ENCODE measurements at places on chromosomes 7 and 10.

- DNase-seq = no peak
Measured at GRCh38 chr10:80784695-80785094, 247.0 kb downstream of the SH2D4B start.

GRCh38 chr7:113083816-113084495 is 2.7 kb downstream of the GPR85 start:
- no peak for DNase-seq

- no peak for DNase-seq
Measured at GRCh38 chr7:66522518-66522917, 106.2 kb upstream of the KCTD7 start.

DNA sequence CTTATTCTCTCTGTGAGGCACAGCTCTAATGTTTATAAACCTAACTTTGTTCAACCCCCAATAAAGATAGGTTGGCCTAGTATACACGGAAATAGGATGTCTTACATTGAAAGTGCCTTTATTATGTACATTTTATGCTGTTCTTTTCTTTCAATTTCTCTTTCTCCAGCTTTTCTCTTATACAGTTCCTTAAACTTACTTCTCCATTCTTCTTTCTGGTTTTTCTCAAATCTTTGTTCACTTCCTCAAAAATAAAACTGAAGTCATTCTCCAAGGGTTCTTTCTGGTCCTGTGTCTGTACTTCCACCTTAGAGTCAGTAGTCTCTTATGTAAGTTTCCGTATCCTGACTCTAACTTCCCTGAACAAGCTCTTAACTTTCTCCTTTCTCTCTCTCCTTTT is 29.2 kb upstream of the NAMPT start:
- DNase-seq = no peak

GRCh38 chr7:38181111-38181510 is 3.1 kb downstream of the STARD3NL start:
- DNase-seq = no peak

- DNase-seq = no peak
Measured at GRCh38 chr7:101812595-101812994, 4.8 kb upstream of the CUX1 start.

GRCh38 chr7:95619921-95620320 is 23.6 kb upstream of the PDK4 start:
- no peak for DNase-seq

DNA sequence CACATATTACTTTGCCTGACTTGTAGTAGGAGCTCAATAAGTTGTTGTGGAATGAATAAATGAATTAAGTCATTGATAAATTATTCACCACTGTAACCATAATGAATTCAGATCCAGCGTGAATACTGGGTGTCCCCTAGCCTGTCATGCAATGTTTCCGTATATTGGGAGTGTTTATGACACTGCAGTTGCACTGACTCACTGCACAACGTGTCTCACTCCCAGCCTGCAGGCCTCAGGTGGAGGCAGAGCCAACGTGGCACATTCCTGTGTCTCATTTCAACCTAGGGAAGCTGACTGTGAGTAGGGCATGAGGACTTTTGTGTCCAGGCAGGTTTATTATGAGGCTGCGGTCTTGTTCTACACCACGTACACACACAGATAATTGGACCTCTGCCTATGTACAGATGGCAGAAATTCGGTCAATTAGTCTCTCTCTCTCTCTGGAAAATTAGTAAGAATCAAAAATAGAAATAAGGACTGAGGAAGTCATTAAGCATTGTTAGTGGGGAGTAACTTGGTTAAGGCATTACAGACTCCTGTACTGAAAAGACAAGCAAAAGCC is 299.1 kb upstream of the IGFBP3 start:
- DNase-seq = no peak

DNA sequence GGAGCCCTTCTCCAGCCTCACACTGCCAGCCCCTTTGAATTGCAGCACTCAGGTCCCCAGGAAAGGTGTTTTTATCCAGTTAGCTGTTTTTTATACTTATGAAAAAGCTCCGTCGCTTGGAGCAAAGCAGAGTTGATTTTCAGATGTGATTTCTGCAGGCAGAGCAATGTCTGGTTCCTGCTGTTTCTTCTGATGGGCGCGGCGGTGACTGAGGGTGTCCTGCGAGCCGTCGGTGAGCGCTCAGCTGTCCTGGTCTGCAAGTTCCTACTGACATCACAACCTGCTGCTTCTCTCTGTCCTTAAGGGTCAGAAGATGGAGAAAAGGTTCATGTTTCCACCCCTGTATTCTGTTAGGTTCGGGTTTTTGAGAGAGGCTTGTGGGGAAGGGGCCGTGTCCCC is 109.6 kb upstream of the FAM20C start:
- no peak for DNase-seq

GRCh38 chr10:27568196-27569175 is 64.4 kb downstream of the RAB18 start:
- DNase-seq = no peak

DNA sequence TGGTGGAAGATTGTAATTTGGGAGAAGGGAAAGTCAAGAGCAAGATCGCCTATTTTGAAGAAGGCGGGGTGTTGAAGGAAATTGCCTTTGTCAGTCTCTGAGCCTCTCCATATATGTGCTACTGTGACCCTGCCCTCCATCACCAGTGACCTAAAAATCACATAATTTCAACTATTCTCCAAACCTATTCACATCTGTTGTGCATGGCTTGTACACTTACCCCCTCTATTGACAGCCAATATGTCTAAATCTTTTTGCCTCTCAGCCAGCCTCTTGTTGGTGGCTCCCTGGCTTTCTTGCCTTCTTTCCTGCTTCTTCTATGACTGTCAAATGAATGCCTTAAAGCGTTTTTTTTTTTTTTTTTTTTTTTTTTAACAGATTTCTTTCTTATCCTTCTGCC is 295.6 kb downstream of the AUTS2 start:
- DNase-seq = no peak

DNA sequence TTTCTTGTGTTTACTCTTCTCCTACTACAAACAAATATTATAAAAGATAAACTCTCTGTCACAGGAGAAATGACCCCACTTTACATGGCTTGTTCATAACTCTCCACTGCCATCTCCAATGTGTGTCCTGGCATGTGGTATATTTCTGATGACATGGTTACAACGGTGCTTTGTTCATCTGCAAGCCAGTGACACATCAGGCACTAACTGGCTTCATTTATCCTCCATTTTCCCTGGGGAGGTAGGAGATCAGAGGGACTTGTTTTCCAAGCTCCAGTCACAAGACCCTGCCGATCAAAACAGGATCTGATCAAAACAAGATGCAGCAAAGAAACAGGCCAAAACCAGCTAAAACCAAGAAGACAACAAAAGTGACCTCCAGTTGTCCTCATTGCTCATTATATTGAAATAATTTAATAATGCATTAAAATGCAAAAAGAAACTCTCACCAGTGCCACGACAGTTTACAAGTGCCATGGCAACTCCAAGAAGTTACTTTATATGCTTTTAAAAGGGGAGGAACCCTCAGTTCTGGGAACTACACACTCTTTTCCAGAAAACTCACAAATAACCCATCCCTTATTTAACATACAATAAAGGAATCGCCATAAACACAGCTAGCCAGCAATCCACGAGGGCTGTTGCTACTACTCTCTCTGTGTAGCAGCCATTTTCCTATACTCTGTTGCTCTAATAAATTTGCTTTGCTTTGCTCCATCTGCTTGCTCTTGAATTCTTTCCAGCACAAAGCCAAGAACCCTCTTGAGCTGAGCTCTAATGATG is 224.2 kb downstream of the XPNPEP1 start:
- DNase-seq = no peak

- DNase-seq = peak; percentile 57
Measured at GRCh38 chr10:58334817-58335305, at the start of gene UBE2D1. UBE2D1 (plus strand) TSS chr10:58335006; CDS start chr10:58335202, 196 bp downstream.

DNA sequence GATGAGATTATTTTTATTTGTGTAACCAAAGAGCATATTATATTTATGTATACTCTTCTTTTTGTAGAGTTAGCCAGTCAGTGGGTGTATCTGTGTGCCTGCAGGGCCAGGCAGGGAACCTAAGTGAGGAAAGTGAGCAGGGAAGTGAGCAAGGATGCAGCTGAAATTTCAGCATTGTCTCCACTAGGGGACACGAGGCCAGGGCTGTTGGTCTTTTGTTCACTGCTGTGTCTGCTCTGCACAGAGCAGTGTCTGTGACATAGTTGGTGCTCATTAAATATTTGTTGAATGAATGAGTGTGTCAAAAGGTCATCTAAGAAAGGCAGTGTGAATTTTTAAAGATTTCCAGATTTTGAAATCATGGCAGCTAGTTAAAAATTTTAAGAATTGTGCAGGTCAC is 51.8 kb downstream of the SUGCT start:
- peak; percentile 1 for DNase-seq

- no peak for DNase-seq
Measured at GRCh38 chr7:41114131-41114530, 588.8 kb downstream of the INHBA start.

DNA sequence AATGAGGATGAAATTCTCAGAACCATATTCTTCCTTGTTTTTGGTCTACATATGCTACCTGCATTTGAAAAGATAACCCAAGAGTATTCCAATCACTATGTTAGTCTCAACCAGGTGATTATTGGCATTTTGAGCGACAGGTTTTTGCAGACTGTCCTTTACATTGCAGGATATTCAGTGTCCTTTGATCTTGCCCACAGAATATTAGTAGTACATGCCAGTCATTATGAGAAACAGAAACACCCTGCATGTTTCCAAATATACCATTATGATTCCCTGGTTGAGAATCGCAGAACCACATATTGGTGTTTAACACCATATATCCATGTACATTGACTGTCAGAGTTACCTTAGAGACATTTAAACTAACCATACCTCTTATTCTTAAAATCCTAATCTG is 30.6 kb downstream of the TMEM243 start:
- DNase-seq = no peak

DNA sequence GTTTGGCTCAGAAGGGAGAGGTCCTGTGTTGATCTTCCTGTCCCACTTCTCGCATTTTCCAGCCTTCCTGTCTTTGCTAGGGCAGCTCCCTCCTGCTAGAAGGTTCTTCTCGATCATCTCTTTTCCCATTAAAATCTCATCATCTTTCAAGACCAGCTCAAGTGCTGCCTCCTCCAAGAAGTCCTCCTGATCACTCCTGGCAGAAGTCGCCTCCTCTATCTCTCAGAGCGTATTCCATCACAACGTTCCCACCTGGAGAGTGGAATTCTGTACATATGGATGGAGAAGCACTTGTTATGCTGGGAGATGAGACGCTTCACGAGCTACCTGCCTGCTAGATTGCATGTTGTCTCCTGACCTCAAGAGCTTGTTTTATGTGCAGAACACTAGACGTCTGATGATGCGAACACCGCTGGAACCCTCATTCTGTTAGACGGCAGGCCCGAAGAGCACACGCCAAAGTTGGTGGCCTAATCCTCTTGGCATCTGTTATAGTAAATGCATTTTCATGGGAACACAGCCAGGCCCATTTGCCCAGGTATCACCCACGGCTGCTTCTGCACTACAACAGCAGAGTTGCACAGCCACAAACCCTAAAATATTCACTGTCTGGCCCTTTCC is 68.0 kb upstream of the INSIG1 start:
- no peak for DNase-seq

DNA sequence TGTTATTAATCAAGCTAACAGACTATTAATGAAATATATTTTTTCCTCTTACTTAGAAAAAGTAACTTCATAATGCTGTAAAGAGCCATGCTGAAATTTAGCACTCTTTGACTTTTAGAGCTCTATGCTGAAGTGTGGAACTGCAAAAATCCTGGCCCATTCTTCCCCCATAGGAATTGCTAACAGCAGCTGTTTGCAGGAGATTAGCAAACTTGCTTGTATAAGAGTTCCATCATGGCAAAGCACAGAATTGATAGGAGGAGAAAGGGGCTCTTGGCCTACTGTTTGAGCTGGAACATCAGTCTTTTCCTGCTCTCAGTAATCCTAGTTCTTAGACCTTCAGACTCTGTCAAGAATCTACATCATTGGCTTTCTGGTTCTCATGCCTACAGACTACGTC is 18.3 kb upstream of the GNAT3 start:
- DNase-seq = no peak

- DNase-seq = no peak
Measured at GRCh38 chr10:58220769-58221451, 46.8 kb downstream of the IPMK start.

- DNase-seq = no peak
Measured at GRCh38 chr7:17844022-17844421, 96.3 kb downstream of the SNX13 start.

- no peak for DNase-seq
Measured at GRCh38 chr7:36291387-36292316, 98.0 kb upstream of the ANLN start.

DNA sequence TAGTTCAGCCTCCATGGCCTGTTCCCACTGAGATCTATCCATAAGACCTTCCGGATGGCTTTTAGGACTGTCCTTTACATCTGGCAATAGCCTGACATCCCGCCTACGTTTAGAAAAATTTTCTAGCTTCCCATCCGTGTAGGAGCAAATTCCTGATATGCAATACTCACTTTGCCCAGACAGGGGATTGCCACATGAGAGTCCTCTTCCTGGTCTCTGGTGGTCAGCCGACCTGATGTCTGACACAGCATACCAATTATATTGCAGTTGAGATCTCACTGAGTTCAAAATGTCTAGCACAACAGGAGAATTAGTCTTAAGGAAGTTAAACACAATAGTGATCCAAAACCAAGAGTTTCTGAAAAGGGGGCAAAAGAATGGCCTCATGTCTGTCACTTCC is 9.4 kb upstream of the ETV1 start:
- no peak for DNase-seq

GRCh38 chr10:124030061-124030460 is 63.3 kb downstream of the CHST15 start:
- DNase-seq = no peak

DNA sequence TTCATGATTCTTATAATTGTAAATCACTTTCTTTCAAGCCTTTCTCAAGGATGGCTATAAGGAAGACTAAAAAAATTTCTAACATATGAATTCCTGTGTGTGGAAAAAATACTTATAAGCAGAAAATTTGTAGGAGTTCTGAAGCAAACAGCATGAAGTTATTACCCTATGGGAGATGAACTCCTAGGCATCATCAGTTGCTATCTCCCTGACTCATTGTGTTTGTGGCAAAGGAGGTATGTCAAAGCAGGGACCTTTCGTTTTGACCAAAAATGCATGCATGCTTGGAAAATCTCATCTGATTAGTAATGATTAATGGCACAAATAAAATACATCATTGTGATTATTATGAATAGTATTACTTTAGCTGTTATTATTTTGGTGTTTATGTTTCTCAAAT is 59.4 kb downstream of the CALCR start:
- no peak for DNase-seq

GRCh38 chr10:119073584-119073983 is 7.0 kb downstream of the EIF3A start:
- DNase-seq = no peak

DNA sequence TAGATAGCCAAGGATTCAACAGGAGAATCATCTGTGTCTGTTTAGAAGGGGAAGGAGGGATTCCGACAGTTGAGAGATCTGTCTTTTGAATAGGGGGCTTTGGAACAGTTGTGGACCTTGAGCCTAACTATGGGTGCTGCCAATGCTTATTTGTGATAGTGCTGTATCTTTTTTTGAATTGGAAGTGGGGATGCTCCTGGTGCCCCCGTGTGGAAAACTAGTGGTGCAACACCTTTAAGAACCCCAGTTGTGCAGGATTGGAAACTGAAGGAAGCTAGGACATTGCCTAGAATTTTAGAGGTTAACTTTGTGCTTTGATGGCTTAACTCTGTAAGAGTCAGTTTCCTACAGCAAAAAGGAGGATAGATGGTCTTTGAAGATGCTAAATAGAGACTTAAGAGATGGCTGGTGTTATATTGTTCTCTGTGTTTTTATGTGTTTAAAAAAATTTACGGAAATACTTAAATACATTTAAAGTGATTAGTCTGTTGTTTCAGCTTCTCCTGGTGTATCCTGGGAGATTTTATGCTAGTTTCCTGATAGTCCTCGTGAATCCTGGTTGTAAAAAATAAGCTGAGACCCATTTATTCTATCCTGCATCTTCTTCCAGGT is 69.3 kb downstream of the AP3M1 start:
- DNase-seq = no peak

Measured in iPS DF 19.7 (cell line).